Gastrocnemius medialis (tissue), 4 donors: ENCODE measurements at places on chromosomes 3 and 15. TPM values are rescaled to one million over a fixed set of nuclear protein-coding genes. Genes with fewer than 3 reads are reported as not detected.
A peak's percentile ranks its signal among the peaks of the same experiment; 100 is the strongest.

The LXN gene
- total RNA-seq: 0.42 TPM

The IL17RD gene
- 0.53 TPM for total RNA-seq

The CHMP2B gene
- 31.0 TPM for total RNA-seq

The LIPH gene
- total RNA-seq: 0.41 TPM

The AMIGO3 gene
- 0.42 TPM for total RNA-seq

The MRPL47 gene
- 37.8 TPM for total RNA-seq

The TMIE gene
- 0.20 TPM for total RNA-seq

The KNG1 gene
- 1.2 TPM for total RNA-seq

The CLEC3B gene
- total RNA-seq: 18.3 TPM

- H3K27me3 ChIP-seq: no peaks in the 10 kb centered on the region
- DNase-seq: peak; percentile 39
- peak overlapping the region; percentile 71 for H3K4me3 ChIP-seq
- peak overlapping the region; percentile 100 for H3K27ac ChIP-seq
These were observed 16.8 kb upstream of the CHD2 start for GRCh38 chr15:92883163-92883875.

- no peak overlapping the region for H3K4me3 ChIP-seq
- H3K27me3 ChIP-seq: no peaks in the 10 kb centered on the region
- DNase-seq: no peak
- no peak overlapping the region for H3K27ac ChIP-seq
- H3K36me3 ChIP-seq: no peaks in the 10 kb centered on the region
These were observed 28.1 kb downstream of the CCRL2 start for GRCh38 chr3:46435081-46435726.

GRCh38 chr15:24819680-24820079 lies 135.1 kb upstream of the SNRPN start:
- H3K4me1 ChIP-seq: no peaks in the 10 kb centered on the region
- H3K36me3 ChIP-seq: no peaks in the 10 kb centered on the region
- no peak overlapping the region for H3K27ac ChIP-seq

DNA sequence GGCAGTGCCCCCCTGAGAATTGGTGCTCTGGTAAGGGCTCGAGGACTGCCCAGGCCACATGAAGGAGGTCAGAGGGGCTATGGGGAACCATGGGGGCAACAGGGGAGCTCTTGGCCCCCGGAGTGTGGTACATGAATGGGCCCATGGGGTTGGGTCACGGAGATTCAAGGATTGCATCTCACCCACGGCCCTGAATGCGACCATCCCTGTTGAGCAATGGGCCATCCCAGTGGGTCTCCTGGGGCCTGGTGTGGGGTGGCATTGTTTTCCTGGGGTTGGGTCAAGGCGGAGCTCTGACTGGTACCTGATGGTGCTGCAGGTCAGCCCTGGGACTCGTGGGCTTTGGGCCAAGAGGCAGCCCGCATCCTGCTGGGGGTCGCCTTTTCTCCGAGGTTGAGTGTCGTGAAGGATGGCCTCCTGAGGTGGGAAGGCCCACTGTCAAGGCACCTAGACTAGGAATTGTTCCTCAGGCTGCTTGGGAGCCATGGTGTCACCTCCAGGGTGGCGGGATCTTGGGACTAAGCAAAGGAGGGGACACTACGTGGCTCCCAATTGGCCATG lies 198.3 kb downstream of the UBE3A start:
- H3K4me1 ChIP-seq: no peaks in the 10 kb centered on the region
- no peak overlapping the region for H3K27ac ChIP-seq
- H3K27me3 ChIP-seq: no peaks in the 10 kb centered on the region
- H3K4me3 ChIP-seq: no peak overlapping the region
- H3K36me3 ChIP-seq: no peaks in the 10 kb centered on the region

DNA sequence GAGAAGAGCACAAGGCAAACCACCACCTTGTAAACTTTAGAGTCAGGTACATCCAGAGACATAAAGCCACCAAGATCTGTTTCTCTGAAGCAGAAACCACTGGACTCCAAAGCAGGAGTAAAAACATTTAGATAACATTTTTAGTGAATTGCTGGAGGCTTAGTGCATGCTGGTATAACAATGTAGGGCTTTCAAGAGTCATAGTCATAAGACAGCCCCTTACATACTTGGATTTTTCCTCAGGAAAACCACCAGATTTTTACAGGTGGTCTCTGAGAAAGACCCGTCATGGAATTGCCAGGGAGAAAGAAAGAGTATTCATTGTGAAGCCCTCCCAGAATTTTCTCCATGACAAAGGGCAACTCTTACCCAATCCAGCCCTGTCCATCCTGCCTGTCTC lies 434.5 kb upstream of the NAALADL2 start:
- no peak overlapping the region for H3K27ac ChIP-seq
- no peak for DNase-seq
- no peaks in the 10 kb centered on the region for H3K4me1 ChIP-seq

DNA sequence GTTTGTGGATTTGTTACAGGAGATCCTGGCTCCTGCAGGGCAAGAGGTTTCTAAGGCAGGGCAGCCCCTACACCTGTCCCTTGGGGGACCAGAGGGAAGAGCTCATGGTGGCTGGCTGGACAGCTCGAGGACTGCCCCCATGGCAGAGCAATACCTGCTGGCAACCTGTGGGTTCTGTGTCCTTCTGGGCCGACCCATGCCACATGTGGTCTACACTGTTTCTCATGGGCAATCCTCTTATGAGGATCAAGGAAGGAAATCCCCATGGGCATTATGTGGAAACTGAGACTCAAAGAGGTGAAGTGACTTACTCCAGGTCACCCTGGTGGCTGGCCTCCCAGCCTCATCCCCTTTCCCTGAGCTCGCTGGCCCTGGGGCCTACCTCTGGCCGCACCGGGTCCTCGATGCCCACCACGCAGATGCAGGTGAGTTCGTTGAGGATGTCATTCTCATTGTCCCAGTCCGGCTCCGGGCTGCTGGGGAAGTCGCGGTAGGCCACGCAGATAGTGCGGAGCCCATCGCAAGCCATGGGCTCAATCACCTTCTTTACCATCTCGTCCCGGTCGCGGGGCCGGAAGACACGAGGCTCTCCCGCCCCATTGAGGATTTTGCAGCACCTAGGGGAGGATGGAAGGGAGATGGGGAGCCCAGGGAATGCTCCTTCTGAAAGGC lies 37.5 kb upstream of the SEC13 start:
- no peak for DNase-seq
- no peaks in the 10 kb centered on the region for H3K36me3 ChIP-seq
- H3K27ac ChIP-seq: no peak overlapping the region
- H3K27me3 ChIP-seq: no peaks in the 10 kb centered on the region
- no peaks in the 10 kb centered on the region for H3K4me1 ChIP-seq

DNA sequence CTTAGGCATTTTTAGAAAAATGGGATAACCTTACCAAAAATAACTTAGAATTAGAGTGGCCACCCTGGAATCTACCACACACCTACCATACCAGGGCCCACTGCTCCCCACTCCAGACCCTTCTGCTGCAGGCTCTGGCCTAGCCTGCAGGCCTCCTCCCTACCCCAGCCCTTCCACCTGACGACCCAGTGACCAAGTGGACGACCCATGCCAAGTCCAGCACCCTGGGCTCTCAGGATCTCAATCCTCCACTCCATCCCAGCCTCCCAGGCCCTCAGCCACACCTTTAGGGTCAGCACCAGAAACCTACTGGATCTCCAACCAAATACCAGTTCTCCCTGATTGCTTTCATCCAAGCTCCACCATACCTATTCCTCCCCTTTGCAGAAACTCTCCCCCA lies 145.8 kb downstream of the TPRA1 start:
- no peaks in the 10 kb centered on the region for H3K4me1 ChIP-seq
- no peaks in the 10 kb centered on the region for H3K27me3 ChIP-seq
- no peak overlapping the region for H3K27ac ChIP-seq
- DNase-seq: no peak

- DNase-seq: no peak
- H3K4me1 ChIP-seq: peaks cover 22% of the 10 kb centered on the region
- peak overlapping the region; percentile 88 for H3K27ac ChIP-seq
- H3K36me3 ChIP-seq: no peaks in the 10 kb centered on the region
- H3K4me3 ChIP-seq: peak overlapping the region; percentile 83
These were observed 148 bp downstream of the RBMS3 start for GRCh38 chr3:29281094-29281343.

GRCh38 chr3:162998205-162998604 lies 1501.6 kb downstream of the OTOL1 start:
- H3K4me3 ChIP-seq: no peak overlapping the region
- H3K36me3 ChIP-seq: no peaks in the 10 kb centered on the region
- no peaks in the 10 kb centered on the region for H3K4me1 ChIP-seq
- H3K27ac ChIP-seq: no peak overlapping the region
- no peaks in the 10 kb centered on the region for H3K27me3 ChIP-seq

GRCh38 chr3:25692341-25692740 lies 27.6 kb upstream of the TOP2B start:
- H3K4me1 ChIP-seq: no peaks in the 10 kb centered on the region
- no peak overlapping the region for H3K4me3 ChIP-seq
- no peak overlapping the region for H3K27ac ChIP-seq
- H3K27me3 ChIP-seq: no peaks in the 10 kb centered on the region
- DNase-seq: no peak
- H3K36me3 ChIP-seq: no peaks in the 10 kb centered on the region

- no peak overlapping the region for H3K4me3 ChIP-seq
- H3K4me1 ChIP-seq: no peaks in the 10 kb centered on the region
- H3K27ac ChIP-seq: no peak overlapping the region
- H3K27me3 ChIP-seq: no peaks in the 10 kb centered on the region
These were observed 46.8 kb downstream of the PCCB start for GRCh38 chr3:136296960-136297359.

DNA sequence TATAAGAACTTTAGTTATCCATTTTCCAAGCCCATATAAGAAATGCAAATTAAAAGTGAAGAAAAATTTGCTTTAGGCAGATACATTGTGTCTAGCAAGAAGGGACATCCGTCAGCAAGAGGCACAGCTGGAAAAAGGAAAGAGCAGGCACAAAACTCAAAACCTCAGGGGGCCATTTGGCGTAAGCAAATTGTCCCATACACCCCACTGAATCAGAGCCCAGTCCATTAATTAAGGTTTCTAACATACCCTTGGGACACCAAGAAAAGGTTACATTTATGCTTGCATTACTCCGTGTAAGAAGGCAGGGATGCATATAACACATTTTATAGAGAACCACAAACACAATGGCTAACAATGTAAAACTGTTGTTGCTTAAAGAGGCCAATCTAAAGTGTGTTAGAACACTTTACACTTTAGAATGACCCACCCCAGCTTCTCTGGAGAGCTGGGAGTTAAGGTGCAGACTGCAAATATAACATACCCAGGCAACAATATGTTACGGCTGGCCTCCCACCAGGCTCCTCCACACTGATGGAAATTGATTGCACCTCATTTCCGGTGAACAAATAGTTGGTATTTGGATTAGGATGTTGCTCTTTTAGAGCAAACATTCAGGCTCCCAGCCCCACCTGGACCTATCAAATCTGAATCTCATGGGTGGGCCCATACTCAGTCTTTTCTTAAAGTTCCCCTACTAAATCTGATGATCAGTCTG lies 23.2 kb downstream of the SEMA5B start:
- no peaks in the 10 kb centered on the region for H3K4me1 ChIP-seq
- no peak overlapping the region for H3K4me3 ChIP-seq
- H3K27ac ChIP-seq: no peak overlapping the region
- no peaks in the 10 kb centered on the region for H3K36me3 ChIP-seq
- no peak for DNase-seq
- no peaks in the 10 kb centered on the region for H3K27me3 ChIP-seq
